Fibroblast of villous mesenchyme (primary cell): ENCODE measurements at places on chromosomes 16 and 17. TPM values are rescaled to one million over a fixed set of nuclear protein-coding genes. Genes with fewer than 3 reads are reported as not detected.

The KRT31 gene
- not detected in 2 replicates for total RNA-seq

The CCL22 gene
- total RNA-seq = not detected in 2 replicates

The SNX20 gene
- not detected in 2 replicates for total RNA-seq

The PDILT gene
- total RNA-seq = not detected in 2 replicates

The HP gene
- total RNA-seq = not detected in 2 replicates

The NLRC5 gene
- 44.0 and 67.6 TPM in 2 replicates for total RNA-seq

The MYO15A gene
- total RNA-seq = 0.43 and 0.97 TPM in 2 replicates

The SHCBP1 gene
- total RNA-seq = 15.8 and 31.5 TPM in 2 replicates

The PROCA1 gene
- total RNA-seq = under 0.01 and 1.6 TPM in 2 replicates

The CCL4 gene
- total RNA-seq = not detected in 2 replicates

The CEP295NL gene
- 3.9 and 5.6 TPM in 2 replicates for total RNA-seq

The PKMYT1 gene
- 6.9 and 8.4 TPM in 2 replicates for total RNA-seq

The RNF112 gene
- total RNA-seq = 0.64 and 0.86 TPM in 2 replicates

The FGF11 gene
- total RNA-seq = 0.32 and 3.9 TPM in 2 replicates

The KIF18B gene
- total RNA-seq = 3.9 and 5.2 TPM in 2 replicates

The GAS2L2 gene
- total RNA-seq = not detected in 2 replicates

The MILR1 gene
- total RNA-seq = 2.6 and 3.9 TPM in 2 replicates

The SLFN13 gene
- total RNA-seq = 1.6 and 2.6 TPM in 2 replicates

The SOST gene
- total RNA-seq = not detected in 2 replicates

The PRKCB gene
- total RNA-seq = under 0.01 TPM in 1 of 2 replicates, not detected in the other

The BCL6B gene
- total RNA-seq = not detected in 2 replicates

The AXIN2 gene
- 1.3 and 1.9 TPM in 2 replicates for total RNA-seq

The PHOSPHO1 gene
- total RNA-seq = under 0.01 and 0.32 TPM in 2 replicates

The CARD14 gene
- total RNA-seq = under 0.01 TPM in 1 of 2 replicates, not detected in the other
